ENCODE measurements at places on chromosomes 1 and 21.

- DNase-seq, result no peak
These were observed 73.8 kb downstream of the BCAR3 start for GRCh38 chr1:93607814-93608186.

- DNase-seq, result peak; percentile 34
These were observed 7.7 kb downstream of the CNIH3 start for GRCh38 chr1:224623743-224624333.

DNA sequence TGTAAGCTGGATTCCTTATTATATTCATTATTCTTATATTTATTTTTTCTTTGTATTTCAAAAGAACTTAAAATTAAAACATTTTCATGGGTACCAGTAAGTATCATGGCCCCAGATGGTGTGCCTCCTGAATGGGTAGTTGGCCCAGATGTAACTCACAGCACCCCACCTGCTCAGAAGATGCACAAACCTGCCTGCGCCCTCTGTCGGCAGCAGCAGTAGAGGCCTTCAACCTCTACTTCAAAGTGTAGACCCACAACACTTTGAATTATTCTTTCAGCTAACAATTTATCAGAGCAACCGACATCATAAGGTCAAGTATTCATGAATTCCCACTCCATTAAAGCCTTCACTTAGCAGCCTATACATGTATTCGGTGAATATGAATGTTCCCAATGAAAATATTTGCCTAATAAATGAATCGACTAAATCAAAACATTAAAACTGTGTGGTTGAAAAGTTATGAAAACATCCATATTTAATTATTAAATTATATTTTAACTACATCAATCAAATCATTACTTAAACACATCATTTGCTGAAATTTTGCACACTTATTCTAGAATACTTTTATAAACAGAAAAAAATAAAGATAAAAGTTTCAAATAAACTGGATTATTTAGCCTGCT is 25.4 kb downstream of the PIGM start:
- peak; percentile 49 for DNase-seq

- no peak for DNase-seq
These were observed 28.3 kb upstream of the VASH2 start for GRCh38 chr1:212922016-212922415.

- no peak for DNase-seq
These were observed 510.0 kb downstream of the USP25 start for GRCh38 chr21:16239659-16240265.

DNA sequence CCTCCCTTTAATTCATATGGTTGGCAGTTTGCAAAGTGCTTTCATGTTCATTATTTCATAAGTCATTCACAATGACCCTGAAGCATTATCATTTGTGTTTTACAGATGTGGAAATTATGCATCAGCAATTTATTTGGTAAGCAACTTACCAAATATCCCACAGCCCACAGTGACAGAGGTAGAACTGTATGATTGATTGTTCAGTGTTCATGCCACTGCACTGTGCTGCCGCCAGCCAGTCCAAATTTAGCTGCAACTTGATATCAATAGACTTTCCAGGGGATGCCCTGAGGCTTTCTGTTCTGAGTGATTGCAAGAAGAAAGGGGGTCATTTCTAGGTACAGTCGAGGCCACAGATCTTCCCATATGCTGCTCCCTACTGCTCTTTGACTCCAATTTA is 380.3 kb downstream of the PLPP3 start:
- no peak for DNase-seq

DNA sequence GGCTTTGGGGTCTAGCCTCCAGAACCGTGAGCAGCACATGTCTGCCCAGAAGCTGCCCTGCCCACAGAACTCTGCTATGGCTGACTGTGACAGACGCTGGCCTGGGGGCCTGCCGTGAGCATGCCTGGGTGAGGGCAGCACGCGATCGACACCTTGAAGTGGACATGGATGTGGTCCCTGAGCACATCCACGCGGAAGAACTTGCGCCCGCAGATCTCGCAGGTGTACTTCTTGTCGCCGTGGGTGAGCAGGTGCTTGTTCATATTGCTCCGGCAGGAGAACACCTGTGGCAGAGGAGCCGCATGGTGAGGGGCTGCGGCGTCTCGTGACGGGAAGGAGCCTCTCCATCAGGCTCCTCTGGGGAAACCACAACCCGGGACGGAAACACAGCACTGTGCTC is 56.0 kb downstream of the PRDM15 start:
- no peak for DNase-seq

DNA sequence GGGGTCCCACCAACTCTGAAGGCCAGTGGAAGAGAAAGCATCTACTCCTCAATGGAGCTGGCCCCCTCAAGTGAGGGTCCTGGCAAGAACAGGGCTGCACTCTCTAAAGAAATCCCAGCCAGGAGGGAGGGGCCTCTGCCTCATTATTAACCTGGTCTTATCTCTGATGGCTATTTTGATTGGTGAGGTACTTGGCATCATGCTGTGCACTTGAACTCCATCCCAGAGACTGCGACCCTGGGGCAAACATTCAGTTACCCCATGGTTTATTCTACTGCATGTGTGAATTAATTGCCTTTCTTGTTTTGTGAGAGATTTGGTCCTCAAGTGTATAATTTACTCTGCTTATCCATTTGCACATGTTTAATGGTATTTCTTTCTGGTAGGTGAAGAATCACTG is 55.0 kb upstream of the ETV3 start:
- no peak for DNase-seq

GRCh38 chr1:23039308-23039826 is 20.1 kb downstream of the KDM1A start:
- no peak for DNase-seq

DNA sequence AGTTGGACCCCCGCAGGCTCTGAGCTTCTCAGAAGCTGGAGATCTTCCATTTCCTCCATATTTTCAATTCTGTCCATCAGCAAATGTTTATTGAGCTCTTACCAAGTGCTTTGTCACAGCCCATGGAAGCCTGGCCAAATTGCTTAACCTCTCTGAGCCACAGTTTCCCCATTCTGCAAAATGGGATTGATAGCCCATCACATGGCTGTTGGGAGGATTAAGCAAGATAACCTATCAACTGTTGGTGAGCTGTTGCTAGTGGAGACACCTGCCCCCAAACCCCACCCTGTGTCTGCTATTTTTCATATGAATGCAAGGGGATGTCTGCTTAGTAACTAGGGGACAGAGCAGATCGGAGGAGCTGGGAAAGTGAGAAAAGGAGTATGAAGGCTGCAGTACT is 38.3 kb downstream of the CD34 start:
- no peak for DNase-seq

- no peak for DNase-seq
These were observed 166.7 kb downstream of the ADGRL4 start for GRCh38 chr1:78839704-78840277.

DNA sequence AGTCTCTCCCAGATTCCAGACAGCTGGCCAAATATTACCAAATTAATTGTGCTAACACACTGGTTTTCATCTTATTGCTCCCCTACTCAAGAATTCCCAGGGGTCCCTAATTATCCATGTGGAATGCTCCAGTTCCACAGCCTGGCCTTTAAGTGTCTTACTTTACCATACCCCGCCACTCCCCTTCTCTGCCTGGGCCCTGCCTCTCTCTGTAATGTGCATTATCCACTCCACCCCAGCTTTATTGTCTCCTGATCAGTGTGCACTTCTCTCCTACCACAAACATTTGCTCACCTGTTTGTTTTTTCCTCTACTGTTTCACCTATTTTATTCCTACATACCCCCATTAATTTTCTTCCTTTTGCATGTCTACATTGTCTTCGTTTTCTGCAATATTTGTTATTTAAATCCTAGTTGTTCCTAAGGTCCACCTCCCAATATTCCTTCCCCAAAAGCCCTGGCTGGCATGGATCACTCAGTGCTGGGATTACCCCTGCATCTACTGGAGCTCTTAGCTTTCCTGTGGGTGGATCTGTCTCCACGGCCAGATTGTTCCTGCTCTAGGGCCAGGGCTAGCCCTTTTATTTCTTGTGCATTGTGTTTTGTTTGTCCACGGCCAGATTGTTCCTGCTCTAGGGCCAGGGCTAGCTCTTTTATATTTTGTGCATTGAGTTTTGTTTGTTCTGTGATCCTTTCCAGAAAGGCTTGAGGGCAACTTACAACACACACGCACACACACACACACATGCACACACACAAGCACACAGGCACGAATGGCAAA is 33.4 kb upstream of the ATP1B1 start:
- no peak for DNase-seq

DNA sequence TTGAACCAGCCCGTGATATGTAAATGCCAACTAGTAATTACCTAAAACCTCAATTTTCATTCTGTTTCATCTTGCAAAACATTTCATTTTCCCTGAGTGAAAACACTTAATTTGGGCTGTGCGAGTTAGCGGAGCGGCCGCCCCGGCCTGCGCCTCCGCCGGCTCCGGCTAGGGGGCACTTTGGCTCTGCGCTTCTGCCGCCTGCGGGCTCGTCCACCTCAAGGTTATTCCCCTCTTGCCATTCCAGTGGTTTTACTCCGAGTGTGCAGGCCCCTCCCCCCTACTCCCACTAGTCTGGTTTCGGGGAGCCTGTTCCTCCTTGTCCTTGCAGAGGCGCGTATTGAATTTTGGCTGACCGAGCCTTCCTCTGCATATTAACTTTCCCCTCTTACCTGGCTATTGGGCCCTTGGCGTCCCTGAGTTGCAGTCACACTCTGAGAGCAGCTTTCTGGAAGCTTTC is 55.6 kb downstream of the PEX14 start:
- no peak for DNase-seq

DNA sequence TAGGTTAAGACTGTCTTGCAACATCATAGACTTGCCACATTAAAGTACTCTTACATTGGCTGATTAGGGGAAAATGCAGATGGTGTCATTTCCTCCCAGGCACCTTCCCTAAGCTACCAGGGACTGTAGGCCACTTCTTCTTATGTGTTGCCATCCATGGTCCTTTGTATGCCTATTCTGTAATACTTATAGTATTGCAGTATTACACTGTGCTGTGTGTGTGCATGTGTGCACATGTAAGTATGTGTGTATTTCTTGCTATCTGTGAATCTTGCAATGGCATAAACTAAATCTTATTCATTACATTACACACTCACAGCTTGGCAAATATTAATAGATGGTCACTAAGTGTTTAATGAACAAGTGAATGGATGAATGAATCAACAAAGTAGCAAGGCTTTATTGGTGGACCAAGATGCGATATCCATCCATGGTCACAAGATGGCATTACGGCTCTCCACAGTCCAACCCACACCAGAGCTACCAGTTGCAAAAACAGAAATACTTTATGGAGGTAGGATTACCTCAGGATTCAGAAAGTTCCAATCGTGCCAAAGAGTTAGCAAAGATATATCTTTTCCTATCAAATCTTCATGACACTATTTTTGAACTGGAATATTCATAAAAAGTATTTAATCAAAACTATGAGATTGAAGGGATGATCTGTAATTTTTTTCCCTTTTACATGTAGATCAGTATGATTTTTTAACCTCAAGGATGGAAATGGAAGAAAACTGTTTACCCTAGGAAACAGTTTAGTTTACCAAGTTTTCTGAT is 160.2 kb downstream of the DENND1B start:
- DNase-seq, result no peak

DNA sequence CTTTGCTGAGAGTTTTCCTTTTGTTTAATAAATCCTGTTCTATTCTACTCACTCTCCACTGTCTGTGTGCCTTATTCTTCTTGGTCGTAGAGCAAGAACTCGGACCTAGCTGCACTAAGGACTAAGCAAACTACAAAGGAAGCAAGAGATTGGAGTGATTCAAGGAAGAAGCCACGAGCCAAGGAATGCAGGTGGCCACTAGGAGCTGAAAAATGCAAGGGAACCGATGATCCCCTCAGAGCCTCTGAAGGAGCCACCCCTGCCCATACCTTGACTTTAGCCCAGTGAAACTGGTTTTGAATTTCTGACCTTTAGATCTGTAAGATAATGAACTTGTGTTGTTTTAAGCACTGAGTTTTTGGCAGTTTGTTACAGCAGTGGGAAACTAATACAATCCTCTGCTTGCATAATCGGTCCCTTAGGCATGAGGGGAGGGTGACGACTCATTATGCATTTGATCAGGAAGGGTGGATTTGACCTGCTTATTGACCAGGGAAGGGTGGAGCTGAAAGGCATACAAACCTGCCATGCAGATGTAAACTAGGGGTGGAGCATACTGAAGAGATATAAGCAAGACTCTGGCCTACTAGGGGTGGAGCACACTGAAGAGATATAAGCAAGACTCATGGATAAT is 6.2 kb upstream of the CA6 start:
- no peak for DNase-seq

- no peak for DNase-seq
These were observed 120.8 kb upstream of the DSCAM start for GRCh38 chr21:40967771-40968170.

GRCh38 chr1:228979325-228979699 is 244.0 kb downstream of the RHOU start:
- DNase-seq, result no peak

GRCh38 chr21:34807146-34807880 is 138.5 kb downstream of the CLIC6 start:
- DNase-seq, result peak; percentile 26

DNA sequence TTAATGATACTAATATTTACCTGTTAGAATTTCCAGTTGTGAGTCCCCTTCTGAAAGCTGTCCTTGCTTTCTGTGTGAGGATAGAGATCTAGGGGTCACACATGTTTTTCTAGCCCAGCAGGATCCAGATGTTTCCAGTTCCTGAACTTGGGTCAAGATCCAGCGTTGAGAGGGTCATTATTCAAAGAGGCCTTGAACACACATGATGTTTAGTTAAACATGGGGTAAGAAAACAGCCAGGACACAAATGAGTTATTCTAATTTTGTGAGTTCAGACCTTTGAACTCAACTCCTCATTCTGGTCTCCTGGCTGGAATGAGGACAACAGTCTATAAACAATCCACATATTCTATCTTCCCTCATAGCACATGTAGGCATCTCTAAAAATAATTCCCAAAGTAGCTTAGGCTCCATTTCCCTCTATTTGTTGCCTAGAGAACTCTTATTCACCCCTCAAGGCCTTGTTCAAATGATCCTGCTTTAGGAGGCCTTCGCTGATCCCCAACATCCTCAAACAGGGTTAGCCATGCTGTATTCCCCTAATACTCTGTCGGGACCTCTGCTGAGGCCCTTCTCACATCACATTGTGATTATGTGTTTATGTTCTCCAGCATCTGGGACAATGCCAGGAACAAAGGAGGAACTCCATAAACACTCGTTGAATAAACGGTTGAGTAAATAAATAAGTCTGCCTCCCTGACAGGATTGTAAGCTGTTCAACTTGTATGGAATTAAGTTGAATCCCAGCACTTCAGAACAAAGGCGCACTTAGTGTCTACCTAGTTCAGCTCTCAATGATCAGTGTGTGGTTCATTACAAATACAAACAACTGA is 15.0 kb upstream of the KCNN3 start:
- DNase-seq, result no peak
